ENCODE measurements at places on chromosomes 1 and 21.

DNA sequence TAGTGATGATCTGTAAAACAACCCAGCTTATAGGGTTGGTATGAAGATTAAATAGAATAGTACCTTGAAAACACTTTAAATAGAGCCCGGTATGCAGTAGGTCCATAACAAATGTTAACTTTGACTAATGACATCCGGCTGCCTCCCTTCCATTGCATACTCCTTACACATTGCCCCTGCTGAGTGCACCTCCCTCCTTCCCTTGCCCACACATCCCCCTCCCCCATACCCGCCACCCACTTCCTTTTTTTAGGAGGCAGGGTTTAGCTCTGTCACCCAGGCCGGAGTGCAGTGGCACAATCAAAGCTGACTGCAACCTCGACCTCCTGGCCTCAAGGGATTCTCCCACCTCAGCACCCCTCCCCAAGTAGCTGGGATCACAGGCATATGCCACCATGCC is 24.4 kb upstream of the ZC3H12A start:
- DNase-seq: no peak

- no peak for DNase-seq
Observed at GRCh38 chr21:28763809-28764418, 228.8 kb downstream of the LTN1 start.

DNA sequence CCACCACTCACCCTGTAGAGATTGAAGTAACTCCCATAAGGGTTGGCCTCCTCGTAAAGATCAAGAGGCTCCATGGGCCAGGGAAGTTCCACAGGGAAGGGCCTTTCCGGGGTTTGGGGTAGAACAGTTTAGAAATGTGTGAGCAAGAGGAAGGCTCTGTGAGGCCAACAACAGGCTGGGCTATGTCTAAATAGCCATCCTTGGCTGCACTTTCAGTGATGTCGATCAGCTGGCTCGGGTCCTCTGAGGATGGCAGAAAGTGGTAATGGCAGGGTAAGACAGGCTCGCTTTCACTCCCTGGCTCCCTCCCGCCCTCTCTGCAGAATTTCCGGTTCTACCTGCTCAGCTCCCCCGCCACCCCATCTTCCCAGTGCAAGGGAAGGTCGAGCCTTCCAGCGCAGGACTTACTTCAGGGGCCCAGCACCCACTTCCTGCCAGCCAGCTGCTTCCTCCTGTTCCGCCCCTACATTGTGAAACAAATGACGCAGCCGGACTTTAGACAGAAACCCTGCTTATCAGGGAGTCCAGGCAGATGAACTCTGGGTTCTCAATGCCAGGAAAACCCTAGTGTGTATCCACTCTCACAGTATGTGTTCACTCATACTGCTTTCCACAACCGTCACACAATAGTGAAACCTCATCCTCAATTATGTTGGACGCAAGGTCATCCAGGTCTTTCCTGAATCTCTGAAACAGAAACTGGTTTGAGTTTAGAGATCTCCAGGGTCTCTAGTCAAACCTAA is 7.3 kb downstream of the F11R start:
- peak; percentile 87 for DNase-seq

GRCh38 chr1:217342105-217342504 is 288.8 kb downstream of the GPATCH2 start:
- no peak for DNase-seq

All from Right ventricle myocardium superior (tissue), 1 donor.